SJCRH30 (cell line): ENCODE measurements at places on chromosomes 4 and X.
A peak's percentile ranks its signal among the peaks of the same experiment; 100 is the strongest.

DNA sequence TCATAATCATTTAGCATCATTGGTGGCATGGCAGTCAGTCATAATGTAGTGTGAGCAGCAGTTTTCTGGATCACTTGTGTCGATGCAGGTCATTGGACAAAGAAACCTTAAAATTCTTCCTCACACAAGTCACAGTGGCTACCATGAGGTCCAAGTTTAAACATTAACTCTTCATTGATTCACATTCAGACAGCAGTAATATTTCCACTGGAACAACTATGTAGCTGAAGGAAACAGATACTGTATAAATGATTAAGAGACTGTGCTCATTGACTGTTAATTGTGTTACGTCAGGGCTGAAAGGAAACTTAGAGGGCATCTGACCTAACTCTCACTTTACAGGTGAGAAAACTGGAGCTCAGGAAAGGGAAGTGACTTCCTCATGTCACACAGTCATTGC is 261.8 kb downstream of the KLHL13 start:
- no peak for DNase-seq

GRCh38 chr4:130608121-130608520 is 1512.2 kb downstream of the C4orf33 start:
- no peak for DNase-seq

DNA sequence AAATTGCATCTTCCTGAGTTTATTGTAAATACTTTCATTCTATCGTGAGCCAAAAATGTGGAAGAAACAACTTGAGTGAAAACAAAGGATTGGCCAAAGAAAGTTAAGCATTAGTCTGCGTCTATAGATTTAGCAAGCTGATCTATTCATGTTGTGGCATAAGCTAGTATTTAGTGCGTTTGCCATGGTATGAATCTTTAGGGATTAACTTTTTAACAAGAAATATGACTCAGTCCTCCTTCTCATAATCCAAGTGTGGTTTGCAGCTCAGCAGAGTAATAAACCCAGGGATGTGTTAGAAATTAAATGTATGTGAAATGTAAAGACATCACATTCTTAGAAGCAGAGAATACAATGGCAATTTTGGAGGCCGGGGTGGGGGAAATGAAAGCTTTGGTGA is 1110.9 kb downstream of the NLGN4X start:
- no peak for DNase-seq

GRCh38 chr4:21677173-21677572 is 271.4 kb downstream of the KCNIP4 start:
- DNase-seq, result no peak

DNA sequence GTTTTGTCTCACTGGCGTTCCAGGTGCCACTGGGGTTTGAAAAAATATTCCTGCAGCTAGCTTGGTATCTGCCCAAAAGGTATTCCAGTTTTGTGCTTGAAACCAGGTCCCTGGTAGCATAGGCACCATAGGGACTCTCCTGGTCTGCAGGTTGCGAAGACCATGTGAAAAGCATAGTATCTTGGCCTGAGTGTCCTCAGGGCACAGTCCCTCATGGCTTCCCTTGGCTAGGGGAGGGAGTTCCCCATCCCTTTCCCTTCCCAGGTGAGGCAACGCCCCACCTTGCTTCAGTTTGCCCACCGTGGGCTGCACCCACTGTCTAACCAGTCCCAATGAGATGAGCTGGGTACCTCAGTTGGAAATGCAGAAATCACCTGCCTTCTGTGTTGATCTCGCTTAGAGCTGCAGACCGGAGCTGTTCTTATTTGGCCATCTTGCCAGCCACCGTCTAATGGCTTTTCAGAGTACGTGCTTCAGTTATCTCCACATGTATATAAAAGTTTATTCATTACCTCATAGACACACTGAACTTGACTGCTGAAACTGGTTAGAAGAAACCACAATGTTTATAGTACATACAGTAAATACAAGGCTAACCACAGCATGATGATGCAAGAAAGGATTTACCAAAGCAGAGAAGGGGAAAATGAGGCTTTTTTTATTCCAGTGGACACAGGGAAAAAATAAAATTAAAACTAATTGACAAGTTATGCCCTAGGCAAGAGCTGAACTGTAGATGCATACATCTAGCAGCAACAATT is 10.6 kb downstream of the PBDC1 start:
- DNase-seq, result no peak

GRCh38 chrX:124764354-124764753 is 418.0 kb downstream of the SH2D1A start:
- DNase-seq, result no peak

DNA sequence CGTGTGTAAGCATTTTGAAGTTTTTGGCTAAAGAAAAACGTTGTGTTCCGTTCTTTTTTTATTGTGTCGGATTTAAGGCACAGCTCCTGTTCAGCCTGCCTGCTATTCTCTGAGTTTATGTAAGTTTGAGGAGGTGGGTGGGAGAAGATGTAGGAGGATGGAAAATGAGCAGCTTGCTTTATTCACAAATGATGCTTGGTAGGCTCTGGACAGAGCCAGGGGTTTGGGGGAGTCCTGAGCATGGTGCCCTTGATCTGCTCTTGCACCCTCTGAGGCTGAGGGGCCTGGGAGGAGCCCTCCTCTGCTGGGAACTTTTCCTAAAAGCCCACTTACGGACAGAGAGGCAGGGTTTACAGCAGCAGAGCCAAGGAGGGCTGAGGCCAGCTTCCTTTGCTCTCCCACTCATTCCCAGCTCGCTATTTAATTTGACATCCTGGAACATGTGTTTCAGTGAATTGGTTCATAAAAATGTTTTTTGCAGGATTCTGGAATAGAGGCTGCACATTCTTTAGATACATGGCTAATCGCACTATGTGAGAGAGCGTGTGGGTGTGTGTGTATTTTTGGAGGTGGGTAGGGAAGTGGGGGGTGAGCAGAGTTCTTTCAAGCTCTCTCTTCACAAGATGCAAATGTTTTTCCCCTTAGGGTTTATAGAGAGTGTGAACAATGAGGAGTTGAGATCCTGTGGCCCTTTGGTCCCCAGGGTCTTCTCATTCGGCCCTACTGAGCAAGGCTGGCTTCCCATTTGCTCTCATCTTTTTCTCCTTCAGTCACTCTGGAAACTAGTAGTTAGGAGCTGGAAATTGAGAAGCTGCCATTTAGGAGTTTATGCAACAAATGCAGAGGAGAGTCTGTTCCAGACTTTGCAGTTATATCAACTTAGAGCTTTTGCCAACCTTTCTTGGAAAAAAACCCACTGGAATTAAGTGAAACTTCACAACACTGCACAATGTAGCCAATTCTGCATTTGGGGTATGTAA is 32.1 kb downstream of the TMEM131L start:
- peak; percentile 55 for DNase-seq

DNA sequence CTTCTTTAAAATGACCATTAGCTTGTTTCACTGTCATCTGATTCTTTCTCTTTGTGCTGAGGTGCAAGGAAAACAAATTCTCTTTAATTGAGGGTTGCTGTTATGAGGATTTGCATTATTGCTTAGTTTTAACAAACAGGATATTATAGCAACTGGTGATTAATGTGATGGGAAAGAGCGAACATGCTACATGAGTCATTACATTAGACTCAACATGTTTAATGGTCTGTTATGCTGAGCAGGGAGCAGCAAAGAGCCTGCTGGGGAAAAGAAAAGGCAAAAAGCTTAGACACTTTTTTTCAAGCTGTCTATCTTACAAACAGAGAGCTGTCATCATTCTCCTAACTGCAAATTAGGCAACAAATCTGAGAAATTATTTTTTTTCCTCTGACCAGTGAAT is 230.5 kb upstream of the LCORL start:
- no peak for DNase-seq

- DNase-seq, result no peak
These were observed 149.8 kb upstream of the ARHGEF9 start for GRCh38 chrX:63934791-63935190.

- DNase-seq, result no peak
These were observed 141.7 kb downstream of the PDHA2 start for GRCh38 chr4:95981591-95981990.

GRCh38 chr4:40763228-40763716 is 13.5 kb downstream of the NSUN7 start:
- DNase-seq, result peak; percentile 50

DNA sequence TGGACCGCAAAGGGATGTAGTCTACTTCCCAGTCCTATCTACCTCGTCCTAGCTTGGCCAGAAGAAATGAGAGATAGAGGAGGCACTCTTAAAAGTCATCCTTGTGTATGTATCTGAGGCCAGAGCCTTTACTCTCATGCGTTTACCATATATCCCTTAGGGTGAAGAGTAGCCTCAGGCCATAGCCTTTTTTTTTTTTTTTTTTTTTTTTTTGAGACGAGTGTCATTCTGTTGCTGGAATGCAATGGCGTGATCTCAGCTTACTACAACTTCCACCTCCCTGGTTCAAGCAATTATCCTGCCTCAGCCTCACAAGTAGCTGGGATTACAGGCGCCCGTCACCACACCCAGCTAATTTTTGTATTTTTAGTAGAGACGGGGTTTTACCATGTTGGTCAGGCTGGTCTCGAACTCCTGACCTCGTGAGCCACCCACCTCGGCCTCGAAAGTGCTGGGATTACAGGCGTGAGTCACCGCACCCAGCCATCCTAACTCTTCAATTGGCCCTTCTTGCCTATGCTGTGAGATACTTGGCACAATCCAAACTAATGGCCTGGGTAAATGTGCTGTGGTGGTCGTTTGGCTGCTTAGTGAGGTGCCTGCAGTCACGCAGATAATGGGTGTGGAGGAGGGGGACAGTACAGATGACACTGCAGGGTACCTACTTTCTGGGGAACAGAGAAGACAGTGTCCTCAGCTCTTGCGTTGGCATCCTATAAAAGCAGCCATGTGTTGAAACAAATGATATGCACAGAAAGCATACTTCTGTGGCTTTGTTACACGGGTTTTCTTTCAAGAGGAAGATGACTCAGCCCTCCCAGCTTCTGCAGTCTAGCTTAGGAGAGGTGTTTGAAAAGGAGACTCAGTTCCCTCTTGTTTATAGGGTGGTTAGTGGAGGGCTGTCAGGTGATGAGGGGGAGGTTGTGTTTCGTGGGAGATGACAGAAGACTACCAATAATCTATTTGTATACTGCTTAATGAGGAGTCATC is 10.4 kb upstream of the DGAT2L6 start:
- peak; percentile 25 for DNase-seq

DNA sequence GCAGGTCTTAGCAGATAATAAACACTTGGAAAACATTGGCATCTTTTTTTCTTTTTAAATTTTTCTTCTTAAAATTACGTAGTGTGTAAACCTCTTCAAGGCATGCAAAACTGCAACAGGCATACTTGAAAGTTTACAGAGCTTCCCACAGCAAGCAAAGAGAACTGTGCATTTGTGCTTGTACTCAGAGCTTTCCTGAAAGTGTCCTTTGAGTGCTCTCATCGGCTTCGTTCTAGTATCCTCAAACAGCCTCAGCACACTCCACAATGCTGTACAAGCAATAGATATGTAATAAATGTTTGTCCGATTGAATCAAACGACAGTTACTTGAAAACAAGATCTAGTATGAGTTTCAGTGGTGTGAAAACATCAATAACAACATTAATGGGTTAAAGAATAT is 227.5 kb downstream of the PAPSS1 start:
- DNase-seq, result no peak

- DNase-seq, result no peak
These were observed 72.9 kb downstream of the AMMECR1 start for GRCh38 chrX:110245011-110245410.

GRCh38 chrX:109848461-109849050 is 115.5 kb upstream of the ACSL4 start:
- peak; percentile 10 for DNase-seq

- DNase-seq, result peak; percentile 27
These were observed 644.1 kb downstream of the MID1IP1 start for GRCh38 chrX:39445336-39445735.

DNA sequence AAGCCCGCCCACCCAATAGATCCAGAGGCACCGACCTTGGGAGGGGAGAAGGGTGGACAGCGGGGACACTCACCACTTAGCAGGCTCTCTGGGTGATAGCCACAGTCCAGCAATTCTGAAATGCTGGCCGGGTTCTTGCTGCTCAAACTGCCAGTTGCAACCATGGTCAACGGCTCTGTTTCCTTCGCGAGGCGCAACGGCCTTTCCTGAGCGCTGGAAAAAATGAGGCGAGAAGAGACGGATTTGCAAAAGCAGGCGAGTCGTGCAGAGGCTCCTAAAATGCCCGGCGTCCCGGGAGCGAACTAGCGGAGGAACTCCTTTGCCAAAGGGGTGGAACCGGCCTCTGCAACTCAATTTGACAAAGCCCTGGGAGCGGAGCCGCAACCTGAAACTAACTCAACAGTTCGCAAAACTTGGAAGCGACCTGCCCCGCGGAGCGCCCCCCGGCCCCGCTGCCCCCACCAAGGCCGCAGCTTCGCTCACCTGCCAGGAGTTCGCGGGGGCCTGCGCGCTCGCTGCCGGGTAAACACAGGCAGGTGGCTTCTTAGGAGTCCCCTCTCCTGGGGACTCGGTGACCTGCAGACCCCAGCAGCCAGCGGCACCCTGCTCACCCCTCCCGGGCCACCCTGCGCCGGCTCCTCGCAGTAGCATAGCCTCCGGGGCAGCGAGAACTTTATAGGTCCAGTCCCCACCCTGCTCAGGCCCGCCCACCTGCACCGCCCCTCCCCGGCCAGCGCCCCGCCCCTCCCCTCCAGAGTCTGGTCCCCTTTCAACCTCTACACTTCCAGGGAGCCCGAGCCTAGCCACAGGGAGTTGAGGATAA is at the start of gene DDIT4L:
Gene DDIT4L, minus strand, starts transcription at position 649 of the 823 bp plus-strand sequence. Its CDS starts 485 bp downstream, at position 164.
- peak; percentile 47 for DNase-seq

GRCh38 chr4:64718091-64718490 is 308.8 kb upstream of the TECRL start:
- peak; percentile 17 for DNase-seq

GRCh38 chr4:169615467-169616106 is 3.2 kb upstream of the NEK1 start:
- no peak for DNase-seq

GRCh38 chrX:138254001-138254400 is 457.5 kb downstream of the FGF13 start:
- DNase-seq, result no peak

DNA sequence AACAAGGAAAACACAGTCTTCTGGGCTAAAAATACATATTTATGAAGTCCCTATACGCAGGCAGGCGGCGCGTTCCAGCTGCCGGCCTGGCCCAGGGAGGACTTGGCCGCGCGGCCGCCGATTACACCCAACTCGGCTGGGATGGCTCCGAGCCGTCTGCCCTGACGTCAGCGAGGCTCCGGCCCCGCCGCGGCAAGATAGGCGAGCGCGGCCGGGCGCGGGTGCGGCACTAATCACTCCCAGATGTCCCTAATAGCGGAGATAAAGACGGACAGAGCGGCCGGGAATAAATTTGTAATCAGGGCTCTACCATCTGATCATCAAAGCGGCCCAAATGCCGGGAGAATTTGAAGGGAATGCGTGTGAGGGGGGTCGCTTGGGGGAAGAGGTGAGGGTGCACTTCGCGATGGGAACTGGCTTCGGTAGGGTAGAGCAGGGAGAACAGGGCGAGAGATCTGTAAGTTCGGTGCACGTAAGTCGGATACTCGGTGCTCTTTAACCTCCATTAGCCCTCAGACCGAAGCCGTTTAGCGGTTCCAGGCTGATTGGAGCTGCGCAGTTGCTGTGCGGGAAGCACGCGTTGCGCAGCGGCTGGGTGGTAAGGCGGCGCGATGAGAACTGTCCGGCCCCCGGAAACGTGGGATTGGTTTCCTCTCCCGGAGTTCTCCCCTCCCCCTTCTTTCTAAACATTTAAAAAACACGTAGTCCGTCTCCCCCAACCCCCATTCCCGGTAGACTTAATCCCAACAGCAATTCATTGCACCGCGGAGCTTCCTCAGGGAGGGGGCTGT is 7.7 kb downstream of the HAND2 start:
- peak; percentile 64 for DNase-seq

- no peak for DNase-seq
These were observed 589.5 kb downstream of the BCOR start for GRCh38 chrX:39508300-39508692.

GRCh38 chr4:146439999-146440398 is 81.7 kb downstream of the SLC10A7 start:
- DNase-seq, result no peak

- no peak for DNase-seq
These were observed 34.0 kb downstream of the VCX start for GRCh38 chrX:7876957-7877356.
